ENCODE measurements at places on chromosomes 6 and 20.

- DNase-seq: no peak
Measured at GRCh38 chr6:88609983-88610382, 353.4 kb downstream of the RNGTT start.

DNA sequence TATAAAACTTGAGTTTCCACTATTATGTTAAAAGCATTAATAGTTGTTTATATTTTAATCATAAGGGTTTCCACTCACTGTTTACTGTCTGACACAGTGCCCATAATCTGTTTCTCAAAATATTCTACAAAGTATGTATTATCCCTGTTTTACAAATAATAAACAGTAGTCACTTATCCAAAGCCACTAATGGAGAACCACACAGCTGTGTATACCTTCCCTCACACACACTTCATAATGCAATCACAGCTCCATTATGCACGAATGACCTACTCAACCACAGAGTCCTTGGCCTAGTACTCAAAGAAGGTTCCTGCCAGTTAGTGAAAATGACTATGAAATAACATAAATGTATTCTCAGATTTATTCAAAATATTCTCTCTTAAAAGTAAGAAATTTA lies 103.1 kb downstream of the EPB41L2 start:
- DNase-seq: no peak

- no peak for DNase-seq
Measured at GRCh38 chr6:87407561-87407900, 241 bp upstream of the CFAP206 start.

- DNase-seq: no peak
Measured at GRCh38 chr6:100479179-100480035, 14.7 kb upstream of the SIM1 start.

GRCh38 chr20:54091120-54091480 lies 20.7 kb upstream of the BCAS1 start:
- no peak for DNase-seq

Data from esophagus squamous epithelium (tissue), 5 donors.